ENCODE measurements at places on chromosomes 2 and 18. TPM values are rescaled to one million over a fixed set of nuclear protein-coding genes. Genes with fewer than 3 reads are reported as not detected.

Gene C2orf80
- total RNA-seq, result not detected

Gene TTR
- total RNA-seq, result not detected

Gene ZNF396
- not detected for total RNA-seq

Gene CD226
- 10.5 TPM for total RNA-seq

- DNase-seq, result no peak
Measured at GRCh38 chr2:65053199-65053598, 3.0 kb upstream of the CEP68 start.

DNA sequence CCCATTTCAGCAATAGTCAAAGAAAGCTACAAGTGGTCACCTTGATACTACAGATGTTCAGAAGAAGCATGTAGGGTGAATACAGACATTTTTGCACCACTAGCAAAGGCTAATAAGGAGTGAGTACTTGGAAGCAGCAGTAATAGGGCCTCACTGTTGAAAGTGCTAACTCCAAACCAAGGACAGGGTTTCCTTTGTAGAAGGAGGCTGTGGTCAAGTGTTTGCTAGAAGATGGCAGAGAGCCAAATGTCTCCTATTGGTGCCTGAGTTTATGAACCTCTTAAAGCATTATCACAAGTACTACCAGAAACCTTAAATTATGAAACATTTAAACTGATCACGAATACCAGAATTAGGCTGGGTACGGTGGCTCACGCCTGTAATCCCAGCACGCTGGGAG, 308.1 kb downstream of the ZEB2 start:
- DNase-seq, result no peak

Measured in stomach (tissue), 19 donors.